ENCODE measurements at places on chromosomes 2 and 18.
A peak's percentile ranks its signal among the peaks of the same experiment; 100 is the strongest.

DNA sequence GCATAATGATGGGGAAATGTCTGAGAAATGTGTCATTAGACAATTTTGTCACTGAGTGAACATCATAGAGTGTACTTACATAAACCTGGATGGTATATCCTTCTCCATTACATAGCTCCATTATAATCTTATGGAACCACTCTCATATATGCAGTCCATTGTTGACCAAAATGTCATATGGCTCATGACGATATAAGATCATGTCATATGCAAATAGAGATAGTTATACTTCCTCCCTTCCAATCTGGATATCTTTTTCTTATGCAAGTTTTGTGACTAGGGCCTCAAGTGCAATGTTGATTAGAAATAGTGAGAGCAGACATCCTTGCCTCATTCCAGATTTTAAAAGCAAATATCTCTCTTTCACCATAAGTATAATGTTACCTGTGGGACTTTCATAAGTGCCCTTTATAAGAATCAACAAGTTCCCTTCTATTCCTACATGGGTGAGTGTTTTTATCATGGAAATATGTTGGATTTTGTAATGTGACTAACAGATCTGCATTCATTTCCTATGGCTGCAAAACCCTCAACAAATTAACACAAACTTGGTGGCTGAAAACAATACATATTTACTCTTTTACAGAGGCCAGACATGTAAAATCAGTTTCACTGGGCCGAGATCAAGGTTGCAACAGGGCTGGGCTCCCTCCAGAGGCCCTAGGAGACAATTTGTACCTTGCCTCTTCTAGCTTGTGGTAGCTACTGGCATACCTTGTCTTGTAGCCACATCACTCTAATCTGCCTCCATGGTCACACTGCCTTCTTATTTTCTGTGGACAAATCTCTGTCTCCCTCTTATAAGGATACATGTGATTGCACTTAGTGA is 21.6 kb upstream of the SULT1C4 start:
- DNase-seq = no peak

- no peak for DNase-seq
These were observed 80.3 kb downstream of the MAPRE2 start for GRCh38 chr18:35121531-35121930.

GRCh38 chr2:109374548-109375130 is 239.1 kb downstream of the SEPTIN10 start:
- no peak for DNase-seq

DNA sequence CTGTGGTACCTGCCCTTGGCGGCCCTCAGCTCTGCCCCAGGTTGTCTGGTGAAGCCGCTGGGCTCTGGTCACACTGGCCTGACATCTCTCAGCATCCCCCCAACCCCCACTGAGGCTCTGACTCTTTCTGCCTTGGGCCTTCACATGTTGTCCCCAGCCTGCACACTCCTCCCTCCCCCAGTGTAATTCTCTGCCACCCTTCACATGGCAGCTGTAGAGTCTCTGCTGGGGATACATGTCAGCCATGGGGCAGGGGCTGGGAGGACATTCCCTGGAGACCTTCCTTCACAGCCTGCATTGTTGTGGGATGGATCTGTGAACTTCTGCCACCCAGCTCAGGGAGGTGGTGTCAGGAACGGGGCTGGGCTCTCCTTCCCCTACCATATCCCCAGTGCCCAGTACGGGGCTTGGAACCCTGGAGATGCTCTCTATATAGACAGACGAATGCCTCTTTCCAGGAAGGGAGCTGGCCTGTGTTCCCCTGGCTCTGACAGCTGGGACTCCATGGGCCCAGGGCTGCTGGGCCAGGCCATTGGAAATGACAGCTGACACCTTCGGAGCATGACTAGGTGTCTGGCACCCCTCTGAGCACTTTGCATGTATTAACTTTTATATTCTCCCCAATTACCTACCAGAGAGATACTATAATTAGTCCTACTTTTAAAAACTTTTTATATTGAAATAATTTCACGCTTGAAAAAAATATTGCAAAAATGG is 151.5 kb downstream of the INHBB start:
- DNase-seq = no peak

DNA sequence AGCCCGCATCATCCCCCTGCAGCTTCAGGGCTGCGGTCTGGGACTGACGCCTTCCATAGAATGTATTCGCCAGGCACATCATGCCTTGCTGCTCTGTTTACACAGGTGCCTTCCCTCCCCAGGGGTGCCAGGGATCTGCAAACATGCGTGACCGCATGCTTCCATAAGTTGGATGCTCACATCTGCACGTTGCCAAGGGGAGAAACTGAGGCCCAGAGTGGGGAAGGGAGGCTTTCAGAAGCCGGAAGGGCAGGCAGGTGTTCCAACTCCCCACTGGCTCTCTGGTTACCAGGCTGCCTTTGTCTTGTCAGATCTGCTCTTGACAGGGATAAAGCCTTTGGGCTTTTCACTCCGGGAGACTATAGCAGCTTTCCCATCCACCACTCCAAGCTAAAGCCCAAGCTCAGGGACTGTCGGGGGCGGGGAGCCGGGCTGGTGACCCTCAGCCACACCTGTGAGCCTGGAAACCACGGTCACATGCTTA is 125.8 kb upstream of the TNP1 start:
- DNase-seq = no peak

GRCh38 chr2:107418708-107419107 is 408.0 kb upstream of the RGPD4 start:
- no peak for DNase-seq

DNA sequence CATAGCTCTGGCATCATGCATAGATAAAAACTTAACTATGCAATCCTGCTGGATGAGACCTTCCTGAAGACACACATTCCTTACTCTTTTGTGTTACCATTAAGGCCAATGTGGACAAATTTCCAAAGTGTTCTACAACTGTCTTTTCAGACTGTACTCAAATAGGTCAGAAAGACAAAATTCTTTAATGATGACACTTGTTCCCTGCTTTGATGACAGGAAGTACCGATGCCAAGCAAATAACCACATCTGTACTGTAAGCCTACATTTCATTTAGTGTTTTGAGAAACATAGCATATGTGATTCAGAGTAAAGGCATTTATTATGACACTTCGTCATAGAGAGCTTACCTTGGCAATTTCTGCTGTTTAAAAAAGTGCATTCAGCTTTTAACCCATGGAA is 55.0 kb downstream of the PMAIP1 start:
- peak; percentile 70 for DNase-seq

DNA sequence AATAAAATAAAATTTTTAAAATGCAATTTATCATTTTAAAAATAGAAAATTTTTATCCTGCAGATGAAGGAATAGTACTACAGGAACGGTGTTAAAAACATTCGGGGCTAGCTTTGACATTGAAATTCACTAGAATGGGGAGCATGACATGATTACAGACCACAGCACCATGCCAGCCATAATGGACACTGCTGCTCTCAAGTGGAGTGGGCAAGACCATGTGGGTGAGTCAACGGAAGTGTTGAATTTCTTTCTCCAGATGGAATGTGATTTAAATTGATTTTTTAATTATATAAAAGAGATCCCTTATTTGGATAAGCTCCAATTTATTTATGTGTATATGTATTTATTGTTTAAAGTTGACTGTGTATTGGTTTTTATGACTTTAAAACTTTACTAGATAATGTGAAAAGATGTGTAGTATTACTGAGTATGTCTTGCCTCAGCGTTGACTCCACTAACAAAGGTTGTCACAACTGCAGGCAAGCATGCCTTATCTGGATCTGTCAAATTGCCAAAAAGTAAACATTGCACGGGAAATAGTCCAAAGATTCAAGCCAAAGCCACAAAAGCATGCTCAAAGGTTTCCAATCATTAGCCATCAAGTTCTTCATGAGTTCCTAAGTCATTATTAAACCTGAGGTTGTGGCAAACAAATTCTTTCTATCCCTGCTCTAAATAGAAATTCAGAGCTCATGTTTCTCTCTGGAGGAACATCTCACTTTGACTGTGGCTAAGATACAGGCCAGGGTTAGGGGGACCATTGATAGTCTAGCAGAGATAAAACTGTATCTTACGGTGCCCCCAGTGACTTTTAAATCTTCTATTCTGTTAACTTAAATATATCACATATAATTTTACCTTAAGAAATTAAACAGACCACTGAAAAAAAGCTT is 536.9 kb downstream of the TMX3 start:
- peak; percentile 37 for DNase-seq

- no peak for DNase-seq
These were observed 39.1 kb downstream of the STK17B start for GRCh38 chr2:196131949-196132925.

DNA sequence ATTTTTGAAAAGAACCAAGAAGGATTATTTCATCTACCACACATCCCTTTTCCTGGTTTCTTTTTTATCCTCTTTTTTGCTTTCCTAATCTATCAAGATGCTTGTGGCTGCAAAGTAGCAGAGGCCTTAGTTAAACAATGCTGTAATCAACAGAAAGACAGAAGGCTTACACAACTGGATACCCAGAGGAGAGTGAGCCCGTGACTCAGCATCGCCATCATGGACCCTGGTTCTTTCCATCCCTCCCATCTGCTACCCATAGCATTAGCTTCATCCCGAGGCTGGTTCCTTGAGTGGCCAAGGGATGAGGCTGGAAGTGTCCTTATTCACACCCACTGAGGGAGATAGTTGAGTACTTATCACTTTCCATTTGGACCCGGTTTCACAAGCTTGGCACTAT is 7.5 kb upstream of the HAAO start:
- DNase-seq = no peak

- no peak for DNase-seq
These were observed at the start of gene NMUR1 for GRCh38 chr2:231530099-231531011. Gene NMUR1 (minus strand): TSS chr2:231530445. CDS start chr2:231530361, 84 bp downstream.

DNA sequence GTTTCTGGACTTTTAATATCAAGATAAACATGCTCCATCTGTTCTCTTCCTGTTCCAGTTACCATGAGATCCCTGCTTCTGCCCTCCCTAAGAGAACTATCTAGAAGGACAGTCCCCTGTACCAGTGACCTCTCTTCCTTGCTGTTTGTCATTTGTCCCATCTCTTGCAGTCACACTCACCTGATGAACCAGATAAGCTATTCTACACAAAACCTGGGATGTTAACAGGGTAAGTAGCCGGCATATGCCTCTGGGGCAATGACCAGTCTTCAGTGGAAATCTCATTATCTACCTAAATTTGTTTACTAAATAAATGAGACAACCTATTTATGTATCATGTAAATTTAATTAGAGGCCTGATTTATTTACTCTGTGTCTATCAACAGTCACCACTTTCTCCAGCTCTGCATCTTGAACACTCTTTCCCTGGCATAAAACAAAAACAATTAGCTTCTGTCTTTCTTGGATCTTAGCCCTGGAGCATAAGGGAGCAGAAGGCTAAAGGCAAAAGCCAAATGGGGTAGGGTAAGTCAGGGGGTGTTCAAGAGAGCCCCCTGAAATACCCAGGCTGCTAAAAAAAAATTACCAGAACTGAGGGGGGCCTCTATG is 337.7 kb downstream of the ALK start:
- DNase-seq = no peak

DNA sequence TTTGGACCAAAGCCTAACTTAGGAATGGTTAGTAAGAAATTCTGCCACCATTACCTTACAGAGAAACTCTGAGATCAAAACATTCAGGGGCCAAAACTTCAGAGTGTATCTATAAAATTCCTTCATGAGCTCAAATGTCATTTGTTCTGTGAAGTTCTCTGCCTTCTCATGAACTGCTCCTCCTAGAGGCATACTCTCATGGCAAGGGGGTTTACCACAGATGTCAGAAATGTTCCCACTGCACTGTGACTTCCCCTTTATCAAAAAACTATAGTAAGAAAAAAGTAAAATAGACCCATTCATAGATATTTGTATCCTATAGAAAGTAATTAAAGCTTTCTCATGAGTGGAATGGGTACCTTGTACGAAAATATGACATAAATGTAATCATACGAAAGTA is 68.5 kb downstream of the USP40 start:
- no peak for DNase-seq

GRCh38 chr18:12621742-12622306 is 36.1 kb downstream of the SPIRE1 start:
- DNase-seq = peak; percentile 34

GRCh38 chr2:160541745-160542144 is 48.1 kb upstream of the RBMS1 start:
- no peak for DNase-seq

DNA sequence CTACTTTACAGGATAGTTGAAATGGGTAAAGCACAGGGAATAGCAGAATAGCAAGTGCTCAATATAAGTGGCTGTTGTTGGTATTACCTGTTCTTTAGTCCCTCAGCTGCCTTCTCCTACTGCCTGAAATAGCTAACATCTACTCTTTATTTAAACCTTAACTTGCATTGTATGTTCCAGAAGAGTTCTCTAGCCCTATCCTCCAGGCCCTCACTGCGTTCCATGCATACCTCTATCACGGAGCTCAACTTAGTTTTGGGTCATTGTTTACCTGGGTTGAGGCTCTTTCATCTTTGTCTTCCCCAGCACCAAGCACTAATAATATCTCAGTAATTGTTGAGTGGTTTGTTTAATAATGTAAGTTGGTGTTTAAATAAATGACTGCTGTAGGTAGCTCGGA is 242.2 kb upstream of the FANCL start:
- no peak for DNase-seq

DNA sequence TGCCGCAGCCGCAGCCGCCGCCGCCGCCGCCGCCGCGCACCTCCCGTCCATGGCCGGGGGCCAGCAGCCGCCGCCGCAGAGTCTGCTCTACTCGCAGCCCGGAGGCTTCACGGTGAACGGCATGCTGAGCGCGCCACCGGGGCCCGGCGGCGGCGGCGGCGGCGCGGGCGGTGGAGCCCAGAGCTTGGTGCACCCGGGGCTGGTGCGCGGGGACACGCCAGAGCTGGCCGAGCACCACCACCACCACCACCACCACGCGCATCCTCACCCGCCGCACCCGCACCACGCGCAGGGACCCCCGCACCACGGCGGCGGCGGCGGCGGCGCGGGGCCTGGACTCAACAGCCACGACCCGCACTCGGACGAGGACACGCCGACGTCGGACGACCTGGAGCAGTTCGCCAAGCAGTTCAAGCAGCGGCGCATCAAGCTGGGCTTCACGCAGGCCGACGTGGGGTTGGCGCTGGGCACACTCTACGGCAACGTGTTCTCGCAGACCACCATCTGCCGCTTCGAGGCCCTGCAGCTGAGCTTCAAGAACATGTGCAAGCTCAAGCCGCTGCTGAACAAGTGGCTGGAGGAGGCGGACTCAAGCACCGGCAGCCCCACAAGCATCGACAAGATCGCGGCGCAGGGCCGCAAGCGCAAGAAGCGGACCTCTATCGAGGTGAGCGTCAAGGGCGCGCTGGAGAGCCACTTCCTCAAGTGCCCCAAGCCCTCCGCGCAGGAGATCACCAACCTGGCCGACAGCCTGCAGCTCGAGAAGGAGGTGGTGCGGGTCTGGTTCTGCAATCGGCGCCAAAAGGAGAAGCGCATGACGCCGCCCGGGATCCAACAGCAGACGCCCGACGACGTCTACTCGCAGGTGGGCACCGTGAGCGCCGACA is 2.4 kb downstream of the POU3F3 start:
- no peak for DNase-seq

DNA sequence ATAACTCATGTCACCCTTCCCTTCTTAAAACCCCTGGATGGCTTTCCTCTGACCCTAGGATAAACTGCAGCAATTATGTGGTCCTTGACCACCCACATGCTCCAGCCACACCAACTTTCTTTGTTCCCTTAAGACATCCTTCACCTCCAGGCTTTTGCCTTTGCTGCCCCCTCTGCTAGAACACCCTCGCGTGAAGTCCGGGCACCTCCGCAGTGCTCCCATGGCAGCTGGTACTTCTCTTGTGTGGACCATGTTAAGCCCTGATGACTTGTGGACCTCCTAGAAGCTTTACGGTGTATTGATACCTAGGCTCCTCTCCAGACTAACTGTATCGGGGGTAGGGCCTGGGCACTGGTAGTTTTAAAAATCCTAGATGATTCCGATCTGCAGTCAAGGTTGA is 824 bp upstream of the ABHD1 start:
- DNase-seq = no peak

GRCh38 chr18:29449424-29449823 is 1272.5 kb upstream of the CDH2 start:
- DNase-seq = no peak

Data from RCC 7860 (cell line).